ENCODE measurements at places on chromosomes 13 and 19. TPM values are rescaled to one million over a fixed set of nuclear protein-coding genes. Genes with fewer than 3 reads are reported as not detected.

GRCh38 chr13:92849381-92849780 is 377.2 kb upstream of the GPC6 start:
- H3K4me3 ChIP-seq = no peak overlapping the region
- no peaks in the 10 kb centered on the region for H3K27me3 ChIP-seq
- H3K27ac ChIP-seq = no peak overlapping the region
- no peaks in the 10 kb centered on the region for H3K36me3 ChIP-seq
- DNase-seq = no peak

- H3K27ac ChIP-seq = no peak overlapping the region
- no peak overlapping the region for H3K4me3 ChIP-seq
- no peaks in the 10 kb centered on the region for H3K36me3 ChIP-seq
- H3K4me1 ChIP-seq = peaks cover 7% of the 10 kb centered on the region
- peaks cover 34% of the 10 kb centered on the region for H3K27me3 ChIP-seq
Observed at GRCh38 chr19:33758541-33759013, 38.1 kb upstream of the KCTD15 start.

DNA sequence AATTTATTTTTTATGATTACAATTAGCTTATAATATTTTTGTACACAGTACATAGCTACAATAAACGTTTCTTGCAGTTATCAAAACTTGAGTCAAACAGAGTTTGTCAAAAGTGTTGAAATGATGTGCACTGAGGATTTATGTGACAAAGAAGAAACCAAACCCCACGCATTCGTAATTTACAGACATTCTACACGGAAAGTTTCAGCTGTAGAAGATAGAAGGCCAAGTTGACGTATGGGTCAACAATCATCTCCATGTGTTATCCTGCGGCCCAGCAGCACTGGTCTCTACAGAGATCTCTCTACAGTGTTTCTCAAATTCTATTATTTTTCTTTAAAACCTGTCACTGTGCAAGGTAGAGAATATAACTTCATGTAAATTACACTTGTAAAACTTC is 1507.6 kb downstream of the PCDH9 start:
- no peaks in the 10 kb centered on the region for H3K27me3 ChIP-seq
- no peak for DNase-seq

DNA sequence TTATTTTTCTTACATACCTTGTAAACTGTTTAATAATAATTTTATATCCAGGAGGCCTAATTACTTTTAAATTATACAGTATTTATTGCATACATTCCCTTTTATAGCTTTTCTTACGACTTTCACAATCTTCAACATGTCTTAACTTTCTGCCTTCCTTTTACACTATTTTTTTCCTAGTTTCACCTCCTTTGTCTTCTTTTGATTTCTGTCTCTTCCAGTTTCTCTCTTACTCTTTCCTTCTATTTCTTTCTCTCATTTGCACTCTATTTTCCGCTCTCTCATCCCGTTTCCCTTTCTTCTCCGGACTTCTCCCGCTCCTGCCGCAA is 11.5 kb downstream of the ZNF552 start:
- no peaks in the 10 kb centered on the region for H3K27me3 ChIP-seq
- H3K36me3 ChIP-seq = peaks cover 31% of the 10 kb centered on the region
- H3K4me1 ChIP-seq = peaks cover 53% of the 10 kb centered on the region
- peak overlapping the region; percentile 64 for H3K4me3 ChIP-seq
- peak overlapping the region; percentile 71 for H3K27ac ChIP-seq

DNA sequence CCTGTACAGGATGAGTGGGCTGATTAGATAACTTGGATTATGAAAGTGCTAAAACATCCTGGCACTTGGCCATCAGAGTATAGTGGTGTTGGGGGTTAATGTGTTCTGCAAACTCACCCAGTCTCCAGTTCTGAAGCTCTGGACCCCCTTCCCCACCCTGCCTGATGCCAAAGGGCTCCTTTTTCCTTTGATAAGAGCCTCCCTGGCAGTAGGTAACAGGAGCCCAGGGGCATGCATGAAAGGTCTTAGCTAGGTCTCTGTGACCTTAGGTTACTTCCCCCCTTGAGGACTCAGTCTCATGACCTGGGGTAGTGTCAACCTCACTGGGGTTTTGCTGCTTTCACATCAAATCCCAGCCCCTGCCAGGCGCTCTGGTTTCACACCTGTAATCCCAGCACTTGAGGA is 2.5 kb downstream of the RPS28 start:
- no peaks in the 10 kb centered on the region for H3K27me3 ChIP-seq
- H3K36me3 ChIP-seq = peaks cover 28% of the 10 kb centered on the region
- peaks cover 60% of the 10 kb centered on the region for H3K4me1 ChIP-seq
- no peak overlapping the region for H3K4me3 ChIP-seq
- H3K27ac ChIP-seq = peak overlapping the region; percentile 50

- no peak for DNase-seq
- H3K27ac ChIP-seq = peak overlapping the region; percentile 43
- H3K36me3 ChIP-seq = no peaks in the 10 kb centered on the region
- peaks cover 7% of the 10 kb centered on the region for H3K27me3 ChIP-seq
Observed at GRCh38 chr19:51784109-51784785, 10.7 kb upstream of the FPR3 start.

DNA sequence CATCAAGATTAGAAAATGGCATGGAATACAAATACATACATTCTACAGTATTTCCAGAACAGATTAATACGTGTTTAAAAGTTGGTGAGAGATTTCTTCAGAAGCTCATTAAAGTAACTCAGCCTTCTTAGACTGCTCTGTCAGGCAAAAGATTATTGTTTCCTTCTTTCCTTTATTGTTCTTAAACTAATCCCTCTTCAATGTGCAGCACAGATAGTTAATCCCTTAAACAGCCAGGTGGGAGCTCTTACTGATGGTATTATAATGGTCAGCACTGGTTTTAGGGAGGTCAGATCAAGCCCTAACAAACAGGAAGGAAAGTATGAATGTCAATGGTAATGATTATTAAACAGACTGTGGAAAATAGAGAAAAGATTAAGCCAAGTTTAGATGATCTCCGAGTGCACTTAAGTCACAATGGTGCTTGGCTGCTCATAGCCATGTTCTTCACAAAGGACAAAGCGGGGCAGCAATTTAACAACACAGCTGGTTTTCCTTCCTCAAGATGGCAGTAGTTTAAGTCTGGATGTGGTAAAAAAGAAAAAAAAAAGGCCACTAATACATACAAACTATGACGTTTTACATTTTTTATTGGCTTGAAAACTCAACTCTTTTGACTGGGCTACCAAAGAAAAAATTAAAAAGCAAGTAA is 992.6 kb downstream of the PCDH9 start:
- H3K36me3 ChIP-seq = no peaks in the 10 kb centered on the region
- no peaks in the 10 kb centered on the region for H3K27me3 ChIP-seq
- no peak for DNase-seq
- H3K27ac ChIP-seq = no peak overlapping the region

DNA sequence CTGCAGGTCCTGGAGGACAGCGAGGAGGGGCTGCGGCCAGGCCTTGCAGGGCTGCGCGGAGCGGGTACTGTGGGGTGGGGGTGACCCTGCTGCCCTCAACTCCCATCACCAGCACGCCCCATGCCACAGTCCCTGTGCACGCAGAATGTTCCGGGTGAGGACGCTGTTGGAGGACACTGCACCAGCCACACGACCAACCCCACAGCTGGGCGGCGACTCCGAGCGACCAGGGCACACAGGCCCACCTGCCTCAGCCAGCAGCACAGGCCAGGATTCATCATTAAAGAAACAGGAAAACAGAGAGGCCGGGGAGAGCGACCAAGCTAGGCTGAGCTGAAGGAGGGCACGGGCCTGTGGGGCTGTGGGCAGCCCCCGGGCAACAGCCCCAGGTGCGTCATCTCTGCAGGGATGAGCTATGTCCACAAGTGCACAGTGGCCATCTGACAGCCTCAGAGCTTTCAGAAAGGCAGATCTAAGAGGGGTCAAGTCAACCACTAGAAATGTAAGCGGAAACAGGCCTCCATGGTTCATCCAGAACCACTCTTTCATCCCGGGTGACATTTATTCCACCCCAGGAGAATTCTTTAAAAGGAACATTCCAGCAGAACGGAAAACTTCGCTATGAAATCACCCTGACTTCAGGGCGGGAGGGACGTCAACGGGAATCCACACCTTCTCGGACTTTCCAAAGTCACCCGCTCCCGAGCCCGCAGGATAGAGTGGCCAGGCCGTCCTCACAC is 1.5 kb downstream of the GAS6 start:
- no peak for DNase-seq
- H3K27ac ChIP-seq = peak overlapping the region; percentile 99
- H3K27me3 ChIP-seq = no peaks in the 10 kb centered on the region
- H3K4me3 ChIP-seq = peak overlapping the region; percentile 97
- H3K4me1 ChIP-seq = peaks cover 64% of the 10 kb centered on the region
- H3K36me3 ChIP-seq = peaks cover 21% of the 10 kb centered on the region

- no peak overlapping the region for H3K4me3 ChIP-seq
- H3K36me3 ChIP-seq = no peaks in the 10 kb centered on the region
- no peaks in the 10 kb centered on the region for H3K27me3 ChIP-seq
- DNase-seq = no peak
- H3K27ac ChIP-seq = no peak overlapping the region
- H3K4me1 ChIP-seq = no peaks in the 10 kb centered on the region
Observed at GRCh38 chr13:62209529-62209928, 793.9 kb upstream of the PCDH20 start.

DNA sequence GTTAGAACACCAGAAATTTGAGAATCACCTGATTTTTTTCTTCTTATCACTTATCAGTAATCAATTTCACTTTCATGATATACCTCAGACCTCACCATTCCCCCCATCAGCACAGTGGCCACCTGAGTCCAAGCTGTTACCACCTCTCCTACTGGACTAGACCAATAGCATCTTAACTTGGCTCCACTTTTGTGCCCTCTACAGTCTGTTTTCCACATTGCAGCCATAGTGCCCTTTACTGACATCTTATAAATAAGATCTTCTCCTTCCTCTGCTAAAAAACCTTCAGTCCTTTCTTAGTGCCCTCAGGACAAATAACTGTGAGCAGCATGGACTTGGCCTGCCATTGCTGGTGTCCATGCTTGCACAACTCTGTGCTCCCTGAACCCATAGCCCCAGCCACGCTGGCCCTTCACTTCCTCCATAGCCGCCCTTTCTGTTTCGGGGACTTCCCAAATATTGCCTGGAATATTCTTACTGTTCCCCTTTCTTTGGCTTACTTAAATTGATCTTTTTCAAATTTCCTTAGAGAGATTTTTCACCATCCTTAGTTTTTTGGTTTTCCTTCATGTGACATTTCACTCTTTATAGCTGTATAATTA is 380.8 kb downstream of the LMO7 start:
- H3K4me3 ChIP-seq = no peak overlapping the region
- H3K27ac ChIP-seq = no peak overlapping the region
- no peak for DNase-seq

DNA sequence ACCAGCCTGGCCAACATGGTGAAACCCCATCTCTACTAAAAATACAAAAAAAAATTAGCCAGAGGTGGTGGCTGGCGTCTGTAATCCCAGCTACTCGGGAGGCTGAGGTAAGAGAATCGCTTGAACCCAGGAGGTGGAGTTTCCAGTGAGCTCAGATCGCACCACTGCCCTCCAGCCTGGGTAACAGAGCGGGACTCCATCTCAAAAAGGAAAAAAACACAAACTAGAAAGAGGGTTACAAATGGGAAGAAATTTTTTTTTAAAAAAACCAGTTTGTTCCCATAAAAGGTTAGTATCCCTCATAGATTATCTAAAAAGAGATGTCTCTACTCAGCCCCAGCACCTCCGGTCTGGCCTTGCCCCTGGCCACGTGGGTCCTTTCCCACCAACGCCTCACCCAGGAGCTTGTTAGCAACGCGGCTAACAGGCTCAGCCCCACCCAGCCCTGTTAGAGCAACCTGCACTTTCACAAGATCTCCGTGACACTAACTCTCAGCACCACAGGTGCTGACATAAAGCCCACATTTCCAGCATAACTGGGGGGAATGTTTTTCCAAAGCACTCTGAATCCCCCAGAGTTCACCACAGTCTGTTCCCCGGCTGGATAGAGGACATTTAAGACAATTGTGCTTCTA is 4.3 kb downstream of the DMKN start:
- no peak overlapping the region for H3K27ac ChIP-seq
- peak overlapping the region; percentile 59 for H3K4me3 ChIP-seq
- H3K36me3 ChIP-seq = no peaks in the 10 kb centered on the region
- H3K4me1 ChIP-seq = peaks cover 14% of the 10 kb centered on the region
- no peak for DNase-seq
- peaks cover 80% of the 10 kb centered on the region for H3K27me3 ChIP-seq

GRCh38 chr19:21109116-21109515 is 27.1 kb downstream of the ZNF714 start:
- H3K4me1 ChIP-seq = no peaks in the 10 kb centered on the region
- H3K36me3 ChIP-seq = peaks cover 18% of the 10 kb centered on the region
- H3K27me3 ChIP-seq = no peaks in the 10 kb centered on the region
- no peak for DNase-seq
- H3K4me3 ChIP-seq = no peak overlapping the region

GRCh38 chr13:93328943-93329342 is 102.3 kb downstream of the GPC6 start:
- no peak overlapping the region for H3K27ac ChIP-seq
- H3K36me3 ChIP-seq = no peaks in the 10 kb centered on the region
- no peak overlapping the region for H3K4me3 ChIP-seq
- no peaks in the 10 kb centered on the region for H3K4me1 ChIP-seq

DNA sequence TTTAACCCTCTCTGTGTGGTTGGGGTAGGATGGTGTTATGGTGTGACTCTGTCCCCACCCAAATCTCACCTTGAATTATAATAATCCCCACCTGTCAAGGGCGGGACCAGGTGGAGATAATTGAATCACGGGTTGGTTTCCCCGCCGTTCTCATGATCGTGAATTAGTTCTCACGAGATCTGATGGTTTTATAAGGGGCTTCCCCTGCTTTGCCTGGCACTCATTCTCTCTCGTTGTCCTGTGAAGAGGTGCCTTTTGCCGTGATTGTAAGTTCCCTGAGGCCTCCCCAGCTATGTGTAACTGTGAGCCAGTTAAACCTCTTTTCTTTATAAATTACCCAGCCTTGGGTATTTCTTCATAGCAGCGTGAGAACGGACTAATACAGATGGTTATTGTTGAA is 68.8 kb downstream of the ARHGEF7 start:
- H3K27ac ChIP-seq = peak overlapping the region; percentile 83
- H3K4me3 ChIP-seq = no peak overlapping the region
- H3K4me1 ChIP-seq = peaks cover 77% of the 10 kb centered on the region
- H3K36me3 ChIP-seq = no peaks in the 10 kb centered on the region
- DNase-seq = no peak

DNA sequence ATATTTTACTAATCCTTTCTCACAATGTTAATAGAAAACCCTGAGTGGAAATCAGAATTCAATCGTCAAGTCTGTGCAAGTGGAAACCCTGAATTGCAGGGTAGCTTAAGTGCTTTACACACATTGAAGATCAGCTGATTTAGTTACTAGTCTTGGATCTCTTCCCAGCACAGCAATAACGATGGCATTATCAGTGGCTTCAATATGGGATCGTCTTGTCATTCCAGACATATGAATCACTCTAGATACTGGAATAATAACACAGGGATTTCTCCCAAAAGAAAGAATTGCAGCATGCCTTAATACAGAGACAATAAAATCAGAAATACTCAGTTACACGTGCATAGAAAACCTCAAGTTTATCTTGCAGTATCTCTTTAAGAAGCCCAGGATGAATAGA is 12.6 kb upstream of the METTL21C start:
- H3K4me1 ChIP-seq = peaks cover 8% of the 10 kb centered on the region
- no peak overlapping the region for H3K4me3 ChIP-seq
- H3K27ac ChIP-seq = no peak overlapping the region
- H3K36me3 ChIP-seq = no peaks in the 10 kb centered on the region

F10 gene
- total RNA-seq = 3.5 TPM

C13orf46 gene
- total RNA-seq = 0.33 TPM

HSPB6 gene
- 899 TPM for total RNA-seq

RFPL4A gene
- not detected for total RNA-seq

CBY2 gene
- total RNA-seq = not detected

RAB3A gene
- total RNA-seq = 37.4 TPM

TRPM4 gene
- 31.5 TPM for total RNA-seq

ATP4B gene
- not detected for total RNA-seq

IGFL1 gene
- not detected for total RNA-seq
